HS-27A (cell line): ENCODE measurements at places on chromosomes 6 and 20.

DNA sequence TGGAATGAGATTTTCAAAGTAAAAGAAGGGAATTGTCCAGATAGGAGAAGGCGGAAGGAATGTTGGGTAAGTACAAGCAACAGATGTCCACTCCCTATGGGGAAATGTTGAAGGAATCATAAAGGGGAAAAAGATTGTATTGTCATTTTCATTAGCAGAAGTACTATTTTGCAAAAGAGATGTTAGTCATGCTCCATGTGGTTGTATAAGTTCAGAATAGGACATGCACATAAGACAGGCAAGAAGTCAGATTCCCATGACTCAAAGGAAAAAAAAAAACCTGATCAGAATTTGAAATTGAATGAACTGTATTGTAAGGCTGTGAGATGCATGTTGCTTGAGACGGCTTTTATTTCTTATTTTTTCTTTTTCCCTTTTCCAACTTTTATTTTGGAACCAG, 36.8 kb downstream of the GRM1 start:
- DNase-seq, result no peak

DNA sequence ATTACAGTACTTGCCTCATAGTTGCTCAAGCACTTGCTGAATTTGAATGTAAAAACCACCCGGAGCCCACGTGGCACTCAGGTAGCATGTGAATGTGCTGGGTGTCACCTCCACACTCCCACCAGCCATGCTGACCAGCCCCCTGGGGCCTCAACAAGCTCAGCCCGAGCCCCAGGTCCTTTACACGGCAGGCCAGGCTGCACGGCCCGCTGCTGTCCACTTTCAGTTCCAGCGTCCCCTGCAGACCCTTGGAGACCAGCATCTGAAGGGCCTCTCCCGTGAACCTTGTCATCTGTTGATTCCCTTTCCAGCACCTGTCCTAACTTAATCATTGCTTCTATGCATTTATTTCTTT, 33.3 kb upstream of the ZBP1 start:
- DNase-seq, result no peak

GRCh38 chr20:22620342-22620741, 36.0 kb upstream of the FOXA2 start:
- no peak for DNase-seq

DNA sequence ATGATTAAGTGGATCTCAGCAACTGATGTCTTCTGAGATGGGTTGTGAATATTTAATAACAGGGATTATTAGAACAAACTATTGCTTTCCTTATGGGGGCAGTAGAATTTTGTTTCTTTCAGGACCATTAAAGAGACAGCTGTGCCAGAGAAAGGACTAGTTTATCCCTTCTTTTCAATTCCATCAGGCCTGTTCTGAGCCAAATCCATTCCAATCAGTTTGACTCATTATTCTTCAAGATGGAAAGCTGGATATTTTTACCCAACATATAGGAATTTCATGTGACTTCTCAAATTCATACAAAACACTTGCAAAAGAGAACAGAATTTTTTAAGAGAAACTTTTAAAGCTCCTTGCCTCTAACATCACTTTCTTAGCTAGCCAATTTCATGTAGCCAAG, 722.0 kb upstream of the FLRT3 start:
- no peak for DNase-seq

DNA sequence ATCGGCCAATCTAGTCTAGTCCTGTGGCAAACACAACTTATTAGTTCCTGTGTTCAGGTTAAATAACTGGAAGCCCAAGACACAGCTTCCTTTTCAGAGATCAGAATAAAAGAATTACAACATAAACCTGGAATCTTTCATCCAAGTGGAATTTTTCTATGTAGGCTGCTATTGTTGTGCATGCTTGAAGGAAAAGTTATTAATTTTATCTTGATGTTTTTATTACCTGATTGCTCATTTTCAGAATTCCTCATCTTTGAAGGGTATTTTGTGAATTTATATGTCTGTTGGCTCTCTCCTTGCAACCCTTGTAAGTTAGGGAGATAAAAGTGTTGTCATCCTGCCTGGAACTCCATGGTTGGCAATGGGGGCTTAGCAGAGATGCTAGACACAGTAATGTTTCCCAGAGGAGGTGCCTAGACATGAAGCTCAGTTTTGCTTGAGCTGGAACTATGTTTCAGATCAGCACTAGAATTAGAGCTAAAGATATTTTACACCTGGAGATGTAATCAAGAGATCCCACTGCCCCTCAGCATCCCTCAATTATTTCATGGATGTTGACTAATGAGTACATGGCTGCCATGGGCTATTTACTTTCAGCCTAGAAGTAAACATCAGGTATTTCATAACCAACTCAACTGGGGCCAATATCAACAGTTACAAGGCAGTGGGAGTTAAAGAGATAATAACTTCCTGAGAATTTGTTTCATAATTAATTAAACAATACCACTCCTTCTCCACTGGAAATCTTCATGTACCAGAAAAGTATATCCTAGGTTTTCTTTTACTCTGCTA, 367.0 kb upstream of the MARCKS start:
- no peak for DNase-seq

DNA sequence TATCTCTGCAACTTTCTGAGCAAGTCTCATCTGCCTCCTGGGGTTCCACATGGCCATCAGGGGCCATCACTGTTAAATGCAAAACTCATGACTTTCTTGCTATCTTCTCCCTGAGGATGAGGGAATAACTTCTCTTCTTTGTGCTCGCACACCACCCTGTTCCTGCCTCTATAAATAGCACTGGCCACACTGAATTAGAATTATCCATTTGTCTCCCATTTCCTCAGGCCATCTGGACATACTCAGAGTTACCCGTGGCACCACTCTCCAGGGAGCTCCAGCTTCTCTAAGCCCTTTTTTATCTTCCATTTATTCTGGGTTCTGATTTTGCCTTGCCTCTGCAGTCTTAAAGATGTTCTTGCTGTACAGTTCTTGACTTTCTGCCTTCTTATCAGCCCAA, 72.8 kb upstream of the ECI2 start:
- DNase-seq, result no peak

GRCh38 chr20:50563133-50563944, 53.2 kb downstream of the PTPN1 start:
- no peak for DNase-seq

GRCh38 chr6:111150577-111150976, 63.3 kb downstream of the SLC16A10 start:
- DNase-seq, result no peak

DNA sequence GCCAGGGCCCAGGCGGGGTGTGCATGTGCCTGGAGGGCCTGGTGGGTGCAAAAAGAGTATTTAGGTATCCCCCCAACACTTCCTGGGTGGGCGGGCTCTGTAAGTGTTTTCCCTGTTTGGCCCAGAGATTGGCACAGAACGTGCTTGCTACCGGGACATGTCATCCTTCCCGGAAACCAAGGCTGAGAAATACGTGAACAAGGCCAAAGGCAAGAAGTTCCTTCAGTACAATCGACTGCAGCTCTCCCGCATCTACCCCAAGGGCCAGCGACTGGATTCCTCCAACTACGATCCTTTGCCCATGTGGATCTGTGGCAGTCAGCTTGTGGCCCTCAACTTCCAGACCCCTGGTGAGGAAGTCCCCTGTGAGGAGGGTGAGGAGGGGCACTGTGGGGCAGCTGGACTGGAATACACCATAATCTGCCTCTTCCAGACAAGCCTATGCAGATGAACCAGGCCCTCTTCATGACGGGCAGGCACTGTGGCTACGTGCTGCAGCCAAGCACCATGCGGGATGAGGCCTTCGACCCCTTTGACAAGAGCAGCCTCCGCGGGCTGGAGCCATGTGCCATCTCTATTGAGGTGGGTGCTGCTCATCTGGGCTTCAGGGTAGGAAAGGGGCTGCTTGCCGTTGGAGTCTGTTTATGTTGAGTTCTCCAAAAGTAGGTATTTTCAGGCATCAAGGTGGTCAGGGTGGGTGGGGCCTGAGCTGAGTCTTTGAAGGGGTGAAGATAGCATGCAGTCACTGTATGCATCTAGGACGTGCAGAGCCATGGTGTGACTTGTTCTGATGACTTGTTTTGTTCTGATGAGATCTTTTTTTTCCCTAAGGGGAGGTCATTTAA, 35.2 kb downstream of the PLCG1 start:
- no peak for DNase-seq

DNA sequence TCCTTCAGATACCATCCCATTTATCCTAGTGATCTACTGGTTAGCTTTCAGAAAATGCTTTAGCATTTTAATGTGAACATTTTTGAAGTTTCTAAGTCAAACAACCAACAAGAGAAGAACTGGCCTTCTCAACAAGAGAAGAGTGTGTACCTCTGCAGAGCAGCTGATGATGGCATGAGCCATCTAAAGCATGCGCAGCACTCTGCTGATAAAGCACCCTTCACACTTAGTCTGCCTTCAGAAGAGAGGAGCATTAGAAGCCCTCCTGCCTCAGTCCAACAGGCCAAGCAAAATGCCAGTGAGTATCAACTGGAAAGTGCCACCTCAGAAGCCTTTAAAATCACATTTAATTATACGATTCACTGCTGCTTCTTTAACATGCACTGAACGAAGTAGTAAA, 169.2 kb downstream of the BTBD9 start:
- DNase-seq, result no peak

- DNase-seq, result no peak
These were observed 18.4 kb upstream of the ZNF76 start for GRCh38 chr6:35240838-35241801.

GRCh38 chr6:87378947-87379346, 28.8 kb upstream of the CFAP206 start:
- no peak for DNase-seq

DNA sequence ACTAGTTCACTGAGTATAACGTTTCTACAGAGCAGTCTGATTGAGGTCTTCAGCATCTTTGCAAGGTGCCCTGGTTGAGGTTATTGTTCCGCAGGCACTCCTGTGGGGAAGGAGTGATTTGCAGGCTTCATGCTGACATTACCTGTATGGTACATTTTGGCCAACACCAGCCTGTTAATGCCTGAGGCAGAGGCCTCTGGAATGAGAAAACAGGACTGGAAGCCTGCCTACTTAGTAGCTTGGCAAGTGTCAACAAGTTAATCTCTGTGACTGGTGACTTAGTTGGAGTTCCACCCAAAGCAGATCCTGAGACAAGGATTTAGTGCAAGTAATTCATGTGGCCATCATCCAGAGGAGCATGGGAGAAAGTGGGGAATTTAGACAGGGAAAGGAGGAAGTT, 24.6 kb downstream of the MAS1 start:
- DNase-seq, result no peak

DNA sequence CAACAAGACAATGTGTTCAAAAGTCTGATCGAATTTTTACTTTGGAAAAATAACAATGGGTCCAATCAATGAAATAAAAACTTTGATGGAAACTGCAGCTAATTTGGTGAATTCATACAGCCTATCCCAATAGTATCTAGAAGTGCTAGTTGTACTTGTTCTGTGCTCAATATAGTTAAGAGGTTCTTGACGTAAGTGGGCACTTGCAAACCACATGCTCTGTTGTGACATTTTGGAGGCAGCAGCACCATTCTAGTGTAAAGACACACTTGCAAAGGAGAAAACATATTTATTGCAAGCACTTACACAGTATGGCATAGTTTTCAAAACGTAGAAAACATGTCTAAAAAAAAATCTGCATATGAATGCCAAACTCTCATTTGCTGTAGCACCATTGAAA, 6.7 kb upstream of the KLHL31 start:
- no peak for DNase-seq

GRCh38 chr6:109762769-109763441, 71.8 kb downstream of the FIG4 start:
- peak; percentile 69 for DNase-seq

DNA sequence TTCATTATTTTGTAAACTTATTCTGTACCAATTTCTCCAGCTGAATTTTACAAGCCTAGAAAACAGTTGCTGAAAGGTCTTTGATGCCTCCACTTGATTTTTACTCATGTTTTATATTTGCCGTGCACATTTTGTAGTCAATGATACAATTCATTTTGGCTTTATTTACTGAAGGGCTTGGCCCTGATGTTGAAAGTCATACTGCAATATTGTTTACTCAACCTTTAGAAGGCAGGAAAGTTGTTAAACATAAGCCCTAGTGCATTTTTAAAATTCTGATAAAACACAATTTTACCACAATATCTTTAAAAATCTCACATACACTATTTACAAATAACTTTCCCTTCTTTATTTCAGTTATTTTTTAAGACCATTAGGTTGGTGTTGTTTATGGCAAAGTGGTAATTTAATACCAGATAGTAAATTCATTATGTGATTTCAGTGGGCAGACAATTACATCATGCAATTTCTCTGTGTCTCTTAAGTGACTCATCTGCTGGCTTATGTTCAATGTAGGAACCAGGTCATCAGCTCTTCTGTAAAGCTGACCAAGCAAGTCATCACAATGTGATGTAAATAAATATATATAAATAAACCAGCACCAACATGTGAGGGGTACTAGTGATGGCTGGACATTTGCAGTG, 121.1 kb upstream of the SLC35B3 start:
- no peak for DNase-seq

GRCh38 chr6:114346451-114346850, 3.6 kb upstream of the HS3ST5 start:
- no peak for DNase-seq

- DNase-seq, result no peak
These were observed 182.1 kb downstream of the UTRN start for GRCh38 chr6:144467172-144467762.

DNA sequence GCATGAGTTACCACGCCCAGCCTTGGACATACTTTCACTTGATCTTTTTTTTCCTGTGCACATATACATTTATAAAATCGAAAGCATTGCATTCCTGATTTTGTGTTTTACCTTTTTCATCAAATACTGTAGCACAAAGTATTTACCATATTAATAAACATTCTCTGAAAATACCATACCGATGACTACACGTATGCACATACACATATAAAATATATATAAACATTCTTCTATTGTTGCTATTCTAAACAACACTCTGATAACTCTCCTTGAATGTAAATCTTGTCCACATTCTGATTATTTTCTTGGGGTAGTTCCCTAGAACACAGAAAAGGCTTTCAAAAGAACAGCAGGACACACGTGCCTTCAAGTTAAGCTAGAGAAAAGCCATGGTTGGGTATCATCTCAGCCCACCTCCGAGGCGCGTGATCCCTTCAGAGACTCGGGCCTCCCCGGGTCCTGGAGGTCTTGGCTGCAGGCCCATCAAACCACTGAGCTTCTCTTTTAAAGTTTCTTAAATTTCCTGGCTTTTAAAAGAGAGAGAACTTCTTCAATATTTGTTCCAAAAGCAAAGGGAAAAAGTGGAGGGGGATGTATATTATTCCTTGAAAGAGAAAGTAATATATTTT, 198.1 kb downstream of the MYLK4 start:
- no peak for DNase-seq

DNA sequence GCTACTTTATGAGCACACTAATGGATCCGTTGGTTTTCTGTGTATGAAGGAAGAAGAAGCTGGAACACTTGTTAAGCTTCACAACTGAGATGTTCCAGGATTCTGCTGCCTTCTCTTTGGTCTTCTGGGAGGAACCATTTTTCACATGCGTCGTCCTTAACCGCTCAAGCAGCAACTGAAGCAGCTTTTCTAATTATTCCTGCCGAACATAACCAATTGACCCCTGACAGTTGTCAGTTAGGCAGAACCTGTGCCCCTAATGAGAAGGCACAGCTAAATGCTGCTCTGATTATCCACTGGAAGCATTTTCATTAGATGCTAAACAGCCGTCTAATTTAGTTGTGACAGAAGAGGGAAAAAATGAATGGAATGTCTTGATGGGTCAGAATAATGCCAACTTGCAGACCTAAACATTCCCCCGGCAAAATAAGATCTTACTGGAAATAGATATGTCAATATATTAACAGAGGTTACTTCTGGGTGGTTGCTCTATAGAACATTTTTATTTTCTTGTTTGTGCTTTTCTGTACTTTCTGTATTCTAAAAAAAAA, 85.0 kb upstream of the SMLR1 start:
- no peak for DNase-seq
